Head of caudate nucleus (tissue), 42 donors: ENCODE measurements at places on chromosomes 16 and 17.

GRCh38 chr16:90077757-90078578 lies 837 bp upstream of the PRDM7 start:
- DNase-seq = peak; percentile 19

DNA sequence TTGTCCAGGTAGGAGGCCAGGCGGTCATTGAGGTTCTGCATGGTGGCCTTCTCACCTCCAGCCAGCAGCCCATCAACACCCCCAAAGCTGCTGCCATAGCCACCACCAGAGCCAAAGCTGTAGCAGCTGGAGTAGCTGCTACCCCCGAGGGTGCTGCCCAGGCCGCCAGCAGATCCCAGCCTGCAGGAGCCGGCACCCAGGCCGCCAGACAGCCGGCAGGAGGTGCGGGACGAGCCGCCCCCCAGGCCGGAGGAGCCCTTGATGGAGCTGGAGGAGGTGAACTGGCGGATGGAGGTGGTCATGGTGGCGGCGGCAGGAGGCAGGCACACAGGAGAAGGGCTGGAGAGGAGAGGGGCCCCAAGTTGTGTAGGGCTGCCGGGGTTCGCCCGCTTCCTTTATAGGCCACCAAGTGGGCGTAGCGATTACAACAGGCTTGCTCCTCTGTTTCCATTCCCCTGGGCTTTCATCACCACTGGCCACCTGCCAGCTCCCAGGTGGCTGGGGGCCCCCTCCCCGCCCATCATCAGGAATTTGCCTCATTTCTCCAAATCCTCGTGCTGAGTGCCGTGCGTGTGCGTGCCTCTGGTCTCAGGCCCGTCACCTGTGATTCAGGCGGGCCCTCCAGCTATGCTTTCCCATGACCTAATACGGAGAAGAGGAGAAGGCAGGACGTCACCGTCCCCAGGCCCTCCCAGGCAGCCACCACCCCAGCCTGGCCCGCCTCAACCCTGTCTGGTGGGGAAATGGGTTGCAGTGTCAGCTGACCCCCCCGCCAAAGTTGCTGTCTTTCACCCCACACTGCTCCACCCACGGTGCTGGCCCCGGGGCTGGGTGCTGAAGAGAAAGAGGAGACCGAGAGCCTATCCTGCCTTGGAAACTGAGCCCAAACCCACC lies at the start of gene KRT17:
TSS of gene KRT17 (minus strand) at position 368 of the 894 bp plus-strand sequence. CDS start at position 302, 66 bp downstream.
- DNase-seq = no peak

DNA sequence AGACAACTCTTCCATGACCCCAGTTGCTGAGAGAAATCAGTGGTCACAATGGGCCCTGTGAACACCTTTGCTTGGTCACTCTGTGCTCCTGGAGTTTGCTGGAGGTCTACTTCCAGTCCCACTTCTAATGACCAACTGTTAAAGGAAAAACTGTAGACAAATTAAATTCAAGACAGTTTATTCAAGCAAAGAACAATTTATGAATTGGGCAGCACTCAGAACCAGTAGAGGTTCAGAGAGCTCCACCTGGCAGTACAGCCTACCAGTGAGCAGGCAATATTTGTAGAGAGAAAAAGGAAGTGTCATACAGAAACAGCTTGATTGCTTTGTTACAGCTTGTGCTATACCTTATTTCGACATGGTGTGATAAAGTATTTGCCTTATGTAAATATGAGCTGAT lies 116.5 kb downstream of the HS3ST3B1 start:
- DNase-seq = no peak

GRCh38 chr17:36697903-36698530 lies 96.6 kb downstream of the MRM1 start:
- DNase-seq = no peak

GRCh38 chr16:16780588-16780987 lies 401.6 kb downstream of the NPIPA7 start:
- DNase-seq = no peak

GRCh38 chr17:41665566-41666236 lies 23.0 kb upstream of the EIF1 start:
- DNase-seq = peak; percentile 89

GRCh38 chr16:180101-180675 lies at the start of gene HBQ1:
Gene HBQ1 (plus strand): TSS chr16:180459. CDS start chr16:180487, 28 bp downstream.
- DNase-seq = no peak

DNA sequence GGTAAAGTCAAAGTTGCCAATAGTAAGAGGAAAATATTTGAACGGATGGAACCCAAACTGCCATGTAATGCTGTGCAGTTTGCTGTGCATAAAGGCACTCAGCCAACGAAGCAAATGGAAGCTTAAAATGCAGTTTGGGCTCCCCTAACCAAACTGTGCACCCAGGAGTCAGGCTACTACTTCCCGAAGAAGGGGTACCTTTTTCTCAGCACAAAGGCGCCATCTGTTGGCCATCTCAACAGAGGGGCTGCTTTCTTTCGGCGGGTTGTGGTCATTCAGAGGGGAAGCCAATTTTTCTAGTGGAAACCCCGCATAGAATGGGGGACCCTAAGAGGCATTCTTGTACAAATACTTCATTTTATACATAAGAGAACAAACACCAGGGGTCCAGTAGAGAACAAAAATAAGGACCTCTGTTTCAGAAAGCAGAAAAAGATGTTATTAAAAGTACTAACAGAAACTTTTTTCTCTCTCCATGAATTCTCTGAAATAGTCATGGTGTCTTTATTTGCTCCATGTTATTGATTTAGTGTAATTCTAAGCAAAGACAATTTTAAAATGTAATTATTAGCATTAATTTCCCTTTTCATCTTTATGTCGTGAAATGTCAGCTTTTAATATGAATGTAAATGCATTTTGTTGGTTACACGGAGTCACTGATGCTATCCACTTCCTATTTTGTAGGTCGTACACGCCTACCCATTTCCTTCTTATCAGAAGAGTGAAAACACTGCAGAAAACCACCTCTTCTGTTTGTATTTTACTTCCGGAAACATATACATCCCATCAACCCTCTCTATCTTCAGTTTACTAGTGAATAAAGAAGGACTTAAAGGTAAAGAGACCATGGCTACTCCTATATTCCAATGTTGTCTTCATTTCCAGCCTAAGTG lies 453.3 kb downstream of the KCNJ2 start:
- peak; percentile 85 for DNase-seq

GRCh38 chr16:50428742-50429141 lies 60.0 kb upstream of the BRD7 start:
- DNase-seq = no peak

DNA sequence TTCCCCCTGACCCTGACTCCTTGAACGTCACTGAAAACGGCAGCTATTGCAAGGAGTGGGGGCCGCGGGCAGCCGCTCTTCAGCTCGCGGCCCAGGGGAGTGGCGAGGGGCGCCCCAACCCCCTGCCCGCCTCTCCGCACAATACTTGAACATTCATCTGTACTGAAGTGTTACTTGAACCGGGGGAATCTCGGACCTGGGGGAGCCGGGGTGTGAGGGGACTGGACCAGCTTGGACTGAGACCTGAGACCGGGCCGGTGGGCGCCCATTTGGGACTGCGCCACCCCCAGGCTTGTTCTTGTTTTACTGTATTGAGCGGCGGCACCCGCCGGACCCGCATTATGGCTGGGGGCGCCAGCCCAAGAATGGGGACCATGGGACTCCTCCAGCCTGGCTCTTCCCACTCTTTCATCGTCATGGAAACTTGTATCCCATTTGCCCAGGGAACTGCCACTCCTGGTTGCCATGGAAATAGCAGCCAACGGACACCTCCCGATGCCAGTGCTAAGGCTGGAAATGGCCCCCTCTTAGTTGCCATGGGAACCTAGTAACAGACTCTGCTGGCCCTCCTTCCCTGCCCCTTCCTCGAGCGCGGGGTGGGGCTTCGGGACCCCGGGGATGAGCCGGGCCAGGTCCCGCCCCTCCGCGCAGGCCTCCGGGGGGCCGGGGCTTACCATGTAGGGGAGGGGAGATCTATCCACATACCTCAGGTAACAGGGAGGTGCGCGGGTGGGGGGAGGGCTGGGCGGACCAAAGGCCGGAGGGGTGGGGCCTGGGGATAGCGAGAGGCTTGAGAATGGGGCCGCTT lies 805 bp upstream of the ORAI3 start:
- peak; percentile 91 for DNase-seq

DNA sequence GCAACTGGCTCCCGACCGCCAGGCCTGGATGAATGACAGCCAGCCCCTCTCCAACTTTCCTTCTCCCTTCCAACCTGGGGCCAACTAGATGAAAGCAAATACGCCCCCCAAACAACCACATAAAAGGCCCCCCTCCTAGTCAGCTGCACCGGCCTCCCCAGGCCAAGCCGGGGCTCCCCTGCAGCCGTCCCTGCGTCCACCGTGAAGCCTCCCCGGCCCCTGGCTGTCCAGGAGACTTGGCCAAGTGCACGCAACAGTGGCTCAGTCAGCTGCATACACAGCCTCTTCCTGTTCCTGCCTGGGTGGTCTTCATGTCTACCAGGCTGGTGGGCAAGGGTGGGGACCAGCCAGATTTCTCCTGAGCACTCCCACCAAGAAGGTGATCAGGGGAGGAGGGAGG lies 16.0 kb downstream of the DNAH17 start:
- DNase-seq = no peak

- DNase-seq = no peak
These were observed 2.3 kb upstream of the IRX3 start for GRCh38 chr16:54288835-54289241.

DNA sequence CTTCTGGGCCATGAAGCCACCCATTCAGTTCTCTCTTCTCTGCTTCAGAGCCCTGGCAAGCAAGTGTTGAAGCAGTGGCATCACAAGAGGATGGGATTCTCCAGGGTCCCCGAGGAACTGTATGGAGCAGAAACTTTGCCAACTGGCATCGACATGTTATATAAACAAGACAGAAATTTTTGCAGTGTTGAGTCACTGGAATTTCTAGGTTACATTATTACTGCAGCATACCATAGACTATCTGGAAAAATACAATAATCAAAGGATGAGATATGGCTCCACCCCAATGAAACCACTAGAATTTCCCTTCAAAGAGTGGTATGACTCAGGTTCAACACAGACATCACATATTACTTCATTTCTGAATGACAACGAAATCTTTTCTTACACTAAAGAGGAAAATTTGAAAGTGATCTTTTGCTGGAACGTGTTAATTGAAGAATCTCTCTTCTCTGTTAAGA lies 343.0 kb upstream of the DYNLRB2 start:
- no peak for DNase-seq

GRCh38 chr17:40086150-40087044 lies 14.0 kb downstream of the NR1D1 start:
- DNase-seq = no peak

GRCh38 chr17:6066183-6066948 lies 3.8 kb upstream of the WSCD1 start:
- no peak for DNase-seq

DNA sequence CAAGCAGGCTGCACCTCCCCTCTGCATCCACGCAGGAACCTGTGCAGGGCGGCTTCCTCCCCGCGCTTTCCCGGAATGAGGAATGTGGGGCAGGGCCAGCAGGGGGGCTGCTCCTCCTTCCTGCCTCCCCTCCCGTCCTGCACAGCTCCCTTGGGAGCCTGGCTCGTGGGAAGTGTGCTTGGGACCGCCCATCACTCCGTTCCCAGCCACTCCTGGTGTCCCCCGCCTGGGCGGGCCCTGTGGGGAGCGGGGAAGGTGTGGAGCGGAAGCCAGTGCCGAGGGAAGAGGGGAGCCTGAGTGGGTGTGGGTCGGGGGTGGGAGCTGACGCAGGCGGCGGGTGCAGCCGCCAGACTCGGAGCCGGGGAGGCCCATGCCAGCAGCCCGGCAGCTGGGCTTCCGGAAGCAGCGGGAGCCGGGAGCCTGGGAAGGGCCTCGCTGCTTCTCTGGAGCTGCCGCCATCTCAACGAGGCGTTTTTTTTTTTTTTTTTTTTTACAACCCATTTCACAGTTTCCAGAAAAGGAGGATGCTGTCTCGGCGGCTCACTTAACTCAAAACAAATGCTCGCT lies 24.1 kb downstream of the BAHCC1 start:
- peak; percentile 78 for DNase-seq

DNA sequence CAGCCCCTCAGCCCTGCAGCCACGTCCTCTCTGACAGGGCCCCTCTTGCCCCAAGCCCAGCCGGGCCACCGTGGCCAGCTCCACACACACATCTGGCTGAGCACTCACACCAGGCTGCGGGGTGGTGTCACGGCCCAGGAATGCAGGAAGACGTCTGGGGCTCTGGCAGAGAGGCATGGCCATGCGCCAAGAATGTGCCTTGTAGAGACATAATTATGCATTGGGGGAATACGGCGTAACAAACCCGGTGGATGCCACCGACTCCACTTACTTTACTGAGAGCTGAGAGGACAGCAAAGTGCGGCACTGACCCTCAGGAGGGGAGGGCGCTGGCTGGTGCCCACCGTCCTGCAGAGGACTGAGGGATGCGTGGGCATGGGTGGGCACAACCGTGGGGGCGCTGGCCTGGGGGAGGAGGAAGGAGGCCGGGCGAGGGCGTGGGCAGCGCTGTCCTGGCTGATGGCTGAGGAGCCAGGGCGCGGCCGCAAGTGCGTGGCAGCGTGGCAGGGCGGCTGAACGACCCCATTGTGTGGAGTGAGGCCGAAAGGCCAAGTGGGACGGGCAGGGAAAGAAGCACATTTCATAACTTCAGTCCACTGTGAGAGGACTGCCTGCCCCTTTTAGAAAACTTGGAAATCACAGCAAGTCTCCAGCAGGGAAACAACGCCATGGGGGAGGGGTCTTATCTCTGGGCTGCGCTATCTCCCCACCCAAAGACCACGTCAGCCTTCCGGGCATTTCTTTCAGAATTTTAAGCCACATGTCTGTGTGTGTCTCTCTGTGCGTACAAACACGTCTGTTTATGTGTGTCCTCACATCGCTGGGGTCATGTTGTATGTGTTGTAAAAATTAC lies 30.6 kb downstream of the METRNL start:
- no peak for DNase-seq

DNA sequence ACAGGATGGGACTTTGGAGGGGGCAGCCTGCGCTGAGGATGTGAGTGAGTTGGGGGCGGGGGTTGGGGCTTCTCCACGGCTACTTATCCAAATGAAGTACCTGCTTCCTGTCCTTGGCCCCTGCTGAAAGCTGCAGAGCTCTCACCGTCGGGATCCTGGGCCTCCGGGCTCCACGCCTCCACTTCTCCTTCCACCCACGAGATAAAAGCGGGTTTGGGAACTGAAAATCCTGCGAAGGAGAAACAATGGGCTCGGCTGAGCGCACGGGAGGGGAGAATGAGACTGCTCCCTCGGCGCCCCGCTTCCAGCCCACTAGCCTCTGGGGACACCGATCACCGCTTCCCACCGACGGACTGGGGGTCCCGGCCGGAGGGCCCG lies 486 bp downstream of the ZNF785 start:
- peak; percentile 42 for DNase-seq

- DNase-seq = peak; percentile 87
These were observed 34.6 kb upstream of the PVALEF start for GRCh38 chr17:81130385-81131361.
